Left ventricle myocardium superior (tissue), 1 donor: ENCODE measurements at places on chromosomes 4 and X. TPM values are rescaled to one million over a fixed set of nuclear protein-coding genes. Genes with fewer than 3 reads are reported as not detected.

Gene ZNF718
- total RNA-seq: 6.3 TPM

Gene CFI
- 11.6 TPM for total RNA-seq

Gene ADRA2C
- total RNA-seq: 5.9 TPM

Gene RIPPLY1
- not detected for total RNA-seq

Gene IL15
- 1.7 TPM for total RNA-seq

Gene TSC22D3
- total RNA-seq: 63.3 TPM

Gene ZNF330
- 160 TPM for total RNA-seq

Gene STIM2
- 12.5 TPM for total RNA-seq

Gene PCDH10
- 0.05 TPM for total RNA-seq
